Activated B cell treated with CpG ODN at 0.5 μM for 24 hours (primary cell): ENCODE measurements at places on chromosomes 12 and 14. TPM values are rescaled to one million over a fixed set of nuclear protein-coding genes. Genes with fewer than 3 reads are reported as not detected.

GRCh38 chr14:21169573-21169972 lies 13.7 kb upstream of the OR5AU1 start:
- no peak overlapping the region for H3K4me3 ChIP-seq
- H3K36me3 ChIP-seq, result no peaks in the 10 kb centered on the region
- H3K27ac ChIP-seq, result no peak overlapping the region
- H3K4me1 ChIP-seq, result no peaks in the 10 kb centered on the region
- peaks cover 30% of the 10 kb centered on the region for H3K27me3 ChIP-seq

- DNase-seq, result no peak
- no peaks in the 10 kb centered on the region for H3K36me3 ChIP-seq
Observed at GRCh38 chr14:78902010-78902623, 731.9 kb downstream of the NRXN3 start.

GRCh38 chr14:76293221-76293620 lies 82.7 kb upstream of the ESRRB start:
- no peak for DNase-seq
- H3K4me3 ChIP-seq, result no peak overlapping the region
- no peaks in the 10 kb centered on the region for H3K4me1 ChIP-seq

Gene PRPH
- total RNA-seq, result not detected in 2 replicates

GRCh38 chr12:26461776-26462175 lies 266.4 kb downstream of the SSPN start:
- H3K4me3 ChIP-seq, result peak overlapping the region; percentile 22
- peaks cover 24% of the 10 kb centered on the region for H3K4me1 ChIP-seq
- no peaks in the 10 kb centered on the region for H3K27me3 ChIP-seq
- peak overlapping the region; percentile 54 for H3K27ac ChIP-seq
- peaks cover 33% of the 10 kb centered on the region for H3K36me3 ChIP-seq

Gene MMP19
- total RNA-seq, result 0.31 TPM in 1 of 2 replicates, not detected in the other

DNA sequence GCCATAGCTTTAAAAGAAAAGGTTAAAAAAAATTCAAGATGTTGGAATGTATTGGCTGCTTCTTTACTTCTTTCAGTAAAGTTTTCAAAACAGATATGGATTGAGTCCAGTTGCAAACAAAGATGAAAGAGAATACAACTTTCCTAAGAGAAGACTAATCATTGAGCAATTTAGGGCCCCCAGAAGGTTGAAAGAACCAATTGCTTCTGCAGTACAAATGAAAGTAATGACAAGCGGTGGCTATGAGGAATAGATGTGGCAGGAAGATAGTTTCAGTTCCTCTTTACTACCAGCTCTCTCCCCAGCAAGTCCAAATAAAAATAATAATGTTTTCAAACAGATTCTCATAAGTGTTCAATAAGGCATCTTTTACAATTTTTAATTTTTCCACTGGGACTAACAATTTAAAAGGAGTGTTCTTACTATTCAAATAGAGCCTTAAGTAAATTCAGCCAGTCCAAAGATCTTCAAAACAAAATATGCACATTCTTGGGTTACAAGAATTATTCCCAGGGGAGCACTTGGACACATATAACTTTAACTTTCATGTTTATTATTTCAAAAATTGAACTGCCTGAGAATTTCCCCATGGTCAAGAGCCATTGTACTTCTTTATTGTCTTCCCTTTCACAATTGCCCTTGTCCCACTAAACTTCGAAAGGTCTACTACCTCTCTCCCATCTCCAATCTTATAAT lies 62.3 kb upstream of the PPP1R12A start:
- H3K27me3 ChIP-seq, result peaks cover 4% of the 10 kb centered on the region
- no peak overlapping the region for H3K27ac ChIP-seq
- H3K4me1 ChIP-seq, result peaks cover 8% of the 10 kb centered on the region
- DNase-seq, result no peak

GRCh38 chr14:55448141-55448614 lies 7.8 kb upstream of the TBPL2 start:
- H3K4me3 ChIP-seq, result no peak overlapping the region
- H3K27ac ChIP-seq, result no peak overlapping the region
- no peak for DNase-seq
- no peaks in the 10 kb centered on the region for H3K4me1 ChIP-seq

- no peak overlapping the region for H3K4me3 ChIP-seq
- no peak overlapping the region for H3K27ac ChIP-seq
- no peaks in the 10 kb centered on the region for H3K4me1 ChIP-seq
- no peak for DNase-seq
Observed at GRCh38 chr12:117986705-117987469, 18.1 kb upstream of the KSR2 start.

- no peaks in the 10 kb centered on the region for H3K36me3 ChIP-seq
- no peak overlapping the region for H3K27ac ChIP-seq
- DNase-seq, result no peak
- no peaks in the 10 kb centered on the region for H3K4me1 ChIP-seq
- no peak overlapping the region for H3K4me3 ChIP-seq
Observed at GRCh38 chr14:83172363-83172762, 1638.7 kb upstream of the SEL1L start.

Gene CFAP54
- 0.44 and 0.64 TPM in 2 replicates for total RNA-seq

Gene RIMBP2
- not detected in 2 replicates for total RNA-seq

DNA sequence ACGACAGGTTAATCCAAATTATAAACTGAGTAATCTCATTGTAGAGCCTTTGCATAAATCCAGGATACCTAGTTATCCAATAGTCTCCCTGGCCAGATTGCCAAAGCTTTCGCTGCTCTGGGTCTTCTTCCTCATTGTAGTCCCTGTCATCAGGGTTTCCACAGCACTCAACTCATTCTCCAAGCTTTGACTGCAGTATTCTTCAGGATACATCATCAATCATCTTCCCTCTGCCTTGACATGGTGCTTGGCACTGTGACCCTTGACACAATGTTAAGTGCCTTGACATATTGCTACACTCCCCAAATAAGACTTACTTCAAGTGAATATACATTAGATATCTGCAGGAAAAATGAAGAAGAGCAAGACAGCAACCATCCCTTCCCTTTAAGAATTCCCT lies 60.1 kb upstream of the RESF1 start:
- peaks cover 59% of the 10 kb centered on the region for H3K4me1 ChIP-seq
- no peaks in the 10 kb centered on the region for H3K27me3 ChIP-seq
- H3K27ac ChIP-seq, result peak overlapping the region; percentile 96
- no peak for DNase-seq
- peak overlapping the region; percentile 2 for H3K4me3 ChIP-seq

DNA sequence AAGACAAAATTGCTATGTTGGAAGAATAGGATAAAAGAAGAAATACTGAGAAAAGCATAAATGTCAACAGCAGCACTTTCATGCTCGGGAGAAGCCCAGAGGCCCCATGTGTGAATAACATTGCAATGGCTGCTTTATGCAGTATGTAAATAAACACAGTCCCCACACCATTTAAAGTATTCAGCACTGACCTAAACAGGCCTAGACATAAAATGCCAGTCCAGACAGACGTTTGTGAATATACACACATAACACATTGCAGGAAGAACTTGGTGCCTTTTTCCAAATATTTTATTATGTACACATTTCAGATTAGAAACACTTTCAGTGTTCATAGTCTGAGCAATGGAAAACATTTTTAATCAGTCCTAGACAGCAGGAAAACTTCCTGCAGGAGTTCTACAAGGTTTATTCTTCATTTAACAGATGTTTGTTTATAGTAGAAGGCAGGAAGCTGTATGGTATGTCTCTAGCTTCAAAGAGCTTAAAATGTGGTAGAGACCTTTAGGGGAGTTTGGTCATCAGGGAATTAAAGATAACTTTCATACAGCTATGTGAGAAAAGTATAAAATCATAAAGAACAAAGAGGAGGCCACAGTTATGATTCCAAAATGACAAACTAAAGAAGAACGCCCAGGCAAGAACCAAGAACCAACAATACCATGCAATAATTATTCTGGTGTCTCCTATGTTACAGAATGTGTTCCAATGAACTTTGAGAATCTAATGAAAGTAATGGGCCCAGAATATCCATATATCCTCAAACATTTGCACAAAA lies 30.6 kb upstream of the SLC38A2 start:
- no peaks in the 10 kb centered on the region for H3K36me3 ChIP-seq
- H3K4me1 ChIP-seq, result peaks cover 57% of the 10 kb centered on the region
- H3K27me3 ChIP-seq, result no peaks in the 10 kb centered on the region
- no peak overlapping the region for H3K4me3 ChIP-seq
- no peak overlapping the region for H3K27ac ChIP-seq

GRCh38 chr12:42267413-42268190 lies 29.6 kb upstream of the YAF2 start:
- no peak for DNase-seq
- H3K4me1 ChIP-seq, result no peaks in the 10 kb centered on the region
- H3K36me3 ChIP-seq, result no peaks in the 10 kb centered on the region
- peaks cover 6% of the 10 kb centered on the region for H3K27me3 ChIP-seq

DNA sequence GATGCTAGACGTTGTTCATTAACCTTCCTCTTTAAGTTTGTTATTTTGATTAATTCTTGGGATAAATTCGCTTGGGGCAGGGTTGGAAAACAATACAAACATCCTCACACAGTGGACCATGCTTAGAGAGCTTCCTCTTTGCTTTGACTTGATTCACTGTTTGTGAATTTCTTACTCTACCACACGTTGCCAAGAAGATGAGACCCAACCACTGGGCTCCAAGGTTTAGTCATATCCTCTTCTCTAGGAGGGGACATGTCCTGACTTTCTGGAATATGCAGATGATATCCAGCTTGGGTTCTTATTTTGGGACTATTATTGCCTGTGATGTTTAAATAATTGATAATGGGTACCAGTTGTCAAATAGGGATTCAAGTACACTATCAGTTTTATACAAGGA lies 428.2 kb downstream of the ATP23 start:
- no peaks in the 10 kb centered on the region for H3K4me1 ChIP-seq
- no peaks in the 10 kb centered on the region for H3K36me3 ChIP-seq
- H3K27ac ChIP-seq, result no peak overlapping the region

Gene MUCL1
- not detected in 2 replicates for total RNA-seq

Gene SERPINA12
- not detected in 2 replicates for total RNA-seq

Gene HOTAIR
- total RNA-seq, result not detected in 2 replicates

Gene IAPP
- total RNA-seq, result not detected in 2 replicates

DNA sequence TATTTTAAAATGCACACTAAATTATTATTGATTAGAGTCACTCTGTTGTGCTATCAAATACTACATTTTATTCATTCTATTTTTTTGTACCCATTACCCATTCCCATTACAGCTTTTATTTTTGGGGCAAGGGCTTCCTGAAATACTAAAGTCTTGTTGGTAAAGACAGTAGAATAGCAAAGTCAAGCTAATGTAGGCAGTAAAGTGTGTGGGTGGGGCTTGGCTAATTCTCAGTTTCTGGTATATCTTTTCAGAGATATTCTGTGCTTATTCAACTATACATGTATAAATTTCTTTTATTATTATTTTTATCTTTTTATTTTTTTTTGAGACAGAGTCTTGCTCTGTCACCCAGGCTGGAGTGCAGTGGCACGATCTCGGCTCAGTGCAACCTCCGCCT lies 22.3 kb upstream of the PHC1 start:
- no peaks in the 10 kb centered on the region for H3K36me3 ChIP-seq
- no peak overlapping the region for H3K27ac ChIP-seq
- peaks cover 5% of the 10 kb centered on the region for H3K4me1 ChIP-seq
- no peak overlapping the region for H3K4me3 ChIP-seq

- H3K36me3 ChIP-seq, result no peaks in the 10 kb centered on the region
- H3K4me3 ChIP-seq, result no peak overlapping the region
- DNase-seq, result no peak
- H3K4me1 ChIP-seq, result no peaks in the 10 kb centered on the region
Observed at GRCh38 chr12:83850531-83850930, 1062.1 kb downstream of the SLC6A15 start.

DNA sequence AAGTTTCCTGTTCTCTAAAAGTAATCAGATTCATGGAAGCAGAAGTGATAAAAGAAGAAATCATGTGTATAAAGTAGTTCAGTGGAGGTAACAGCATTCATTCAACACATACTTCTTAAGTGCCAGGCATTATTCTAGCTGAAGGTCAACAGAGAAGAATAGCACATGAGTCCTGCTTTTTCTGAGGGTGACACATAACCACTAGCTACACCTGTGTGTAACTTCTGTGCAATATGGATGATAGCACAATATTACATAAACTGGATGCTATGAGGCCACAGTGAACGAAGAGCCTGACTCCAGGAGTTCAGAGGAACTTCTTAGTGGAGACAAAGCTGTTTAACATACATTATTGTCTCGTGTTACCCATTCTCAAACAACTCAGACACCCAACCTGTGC lies 114.3 kb upstream of the PCED1B start:
- H3K4me1 ChIP-seq, result no peaks in the 10 kb centered on the region
- no peaks in the 10 kb centered on the region for H3K36me3 ChIP-seq
- H3K4me3 ChIP-seq, result no peak overlapping the region
- H3K27me3 ChIP-seq, result peaks cover 12% of the 10 kb centered on the region
- H3K27ac ChIP-seq, result no peak overlapping the region

Gene SYNE3
- total RNA-seq, result 95.6 and 104 TPM in 2 replicates

GRCh38 chr14:103867523-103867953 lies 20.2 kb upstream of the PPP1R13B start:
- peaks cover 5% of the 10 kb centered on the region for H3K4me1 ChIP-seq
- H3K27ac ChIP-seq, result no peak overlapping the region
- H3K27me3 ChIP-seq, result peaks cover 4% of the 10 kb centered on the region
- H3K36me3 ChIP-seq, result no peaks in the 10 kb centered on the region
- no peak overlapping the region for H3K4me3 ChIP-seq

Gene BHLHE41
- total RNA-seq, result 34.5 and 40.5 TPM in 2 replicates

DNA sequence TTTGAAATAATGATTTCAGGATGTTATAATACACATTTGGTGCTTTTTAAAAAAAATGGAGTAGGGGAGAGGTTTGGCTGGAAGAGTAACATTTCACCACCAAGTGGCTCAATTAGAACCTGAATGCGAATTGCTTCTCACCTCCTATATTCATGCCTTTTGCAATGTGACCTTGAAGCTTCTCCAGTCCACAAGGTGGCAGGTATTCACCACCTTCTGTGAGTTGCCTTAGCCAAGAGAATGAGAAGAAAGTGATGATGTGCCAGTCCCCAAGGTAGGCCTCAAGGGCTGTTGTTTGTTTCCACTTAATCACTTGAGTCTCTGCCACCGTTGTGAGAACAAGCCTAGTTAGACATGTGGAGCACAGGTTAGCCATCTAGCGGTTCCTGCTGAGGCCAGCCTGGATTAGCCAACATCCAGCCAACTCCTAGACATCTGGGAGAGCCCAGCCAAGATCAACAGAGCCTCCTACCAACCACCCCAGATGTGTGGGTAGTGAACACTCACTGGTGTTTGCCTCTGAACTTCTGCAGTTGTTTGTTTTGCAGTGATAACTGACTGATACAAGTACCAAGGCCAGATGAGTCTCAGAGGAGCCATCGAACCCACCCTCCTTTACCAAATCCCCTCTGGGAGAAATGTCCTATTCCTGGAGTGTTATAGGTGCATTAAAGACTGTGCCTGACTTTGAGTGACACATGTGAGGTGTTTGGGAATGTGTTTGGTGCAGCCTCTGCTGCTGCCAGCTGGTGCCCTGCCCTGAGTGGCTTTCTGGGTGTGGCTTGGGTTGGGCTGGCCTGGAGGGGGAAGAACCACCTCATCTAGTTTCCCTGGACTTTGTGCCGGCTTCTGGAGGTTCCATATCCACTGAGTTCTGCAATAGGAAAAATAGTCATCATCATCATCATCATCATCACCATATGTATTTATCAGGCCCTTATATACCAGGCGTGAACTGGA lies 132.5 kb upstream of the RFLNA start:
- no peak overlapping the region for H3K4me3 ChIP-seq
- H3K4me1 ChIP-seq, result no peaks in the 10 kb centered on the region
- no peak overlapping the region for H3K27ac ChIP-seq
- H3K27me3 ChIP-seq, result no peaks in the 10 kb centered on the region
- DNase-seq, result no peak

- no peaks in the 10 kb centered on the region for H3K4me1 ChIP-seq
- no peak for DNase-seq
- H3K27me3 ChIP-seq, result peaks cover 2% of the 10 kb centered on the region
- no peak overlapping the region for H3K27ac ChIP-seq
- H3K36me3 ChIP-seq, result no peaks in the 10 kb centered on the region
Observed at GRCh38 chr14:101426466-101426865, 134.8 kb upstream of the DIO3 start.
